Glutamatergic neuron (in vitro differentiated cells): ENCODE measurements at places on chromosomes 3 and 15.

DNA sequence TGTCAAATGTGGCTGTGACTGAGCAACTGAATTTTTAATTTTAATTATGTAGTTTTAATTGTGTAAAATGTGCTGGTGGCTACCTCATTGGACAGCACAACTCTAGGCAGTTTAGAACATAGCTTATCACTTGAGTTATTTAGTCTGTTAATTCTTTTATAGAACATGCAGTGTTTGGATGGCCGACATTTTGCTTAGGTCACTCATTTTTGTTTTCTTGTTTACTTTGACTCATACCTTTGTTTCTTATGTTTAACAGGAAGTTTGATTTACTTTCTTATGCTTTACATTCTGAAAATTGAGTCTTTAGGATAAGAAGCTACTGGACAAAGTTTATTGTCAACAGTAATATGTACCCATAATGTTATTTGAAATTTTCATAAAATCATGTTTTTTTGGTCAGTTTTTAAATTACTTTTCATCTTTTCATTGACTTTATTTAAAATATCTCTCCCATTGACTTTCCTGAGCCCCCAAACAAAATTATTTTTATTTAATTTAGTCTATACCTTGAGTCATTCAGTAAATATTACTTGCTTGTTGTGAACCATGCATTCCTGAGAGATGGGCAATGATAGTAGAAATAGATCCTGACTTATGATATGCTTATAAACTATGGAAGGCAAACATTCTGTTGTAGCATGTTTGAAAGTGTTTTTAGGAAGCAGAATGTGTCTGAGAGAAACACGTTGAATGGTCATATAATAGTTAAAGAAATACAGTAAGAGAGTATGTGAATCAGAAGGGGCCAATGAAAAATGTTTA, 60.6 kb downstream of the TCF12 start:
- no peak for DNase-seq
- no peak overlapping the region for H3K4me3 ChIP-seq
- peaks cover 14% of the 10 kb centered on the region for H3K4me1 ChIP-seq

DNA sequence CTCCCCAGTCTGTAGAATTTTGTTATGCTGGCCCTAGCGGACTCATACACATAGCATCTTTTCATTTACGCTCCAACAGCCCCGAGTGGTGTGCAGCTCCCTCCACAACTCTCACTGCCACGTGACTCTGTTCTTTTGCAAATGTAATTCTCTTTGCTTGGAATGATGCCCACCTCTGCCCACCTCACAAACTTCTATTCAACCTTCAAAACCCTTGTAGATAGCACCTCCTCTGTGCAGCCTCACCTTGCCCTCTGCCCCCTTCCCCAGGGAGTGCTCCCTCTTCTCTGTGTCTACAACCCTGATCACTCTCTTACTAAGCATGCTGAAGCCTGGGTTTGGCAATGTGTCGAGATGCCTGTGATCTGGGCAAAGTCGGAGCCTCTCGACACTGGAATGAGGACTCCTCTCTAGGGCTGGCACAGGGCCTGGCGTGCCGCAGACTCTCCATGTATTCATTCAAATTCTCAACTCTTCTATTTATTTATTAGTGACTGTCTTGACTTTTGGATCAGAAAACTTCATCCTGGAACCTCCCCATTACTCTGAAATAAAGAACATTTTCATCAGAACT, 73.5 kb downstream of the MGLL start:
- H3K27me3 ChIP-seq: peaks cover 13% of the 10 kb centered on the region
- no peak for DNase-seq
- peaks cover 67% of the 10 kb centered on the region for H3K4me1 ChIP-seq
- H3K4me3 ChIP-seq: no peak overlapping the region

GRCh38 chr3:27080258-27080525, 289.0 kb downstream of the NEK10 start:
- no peak overlapping the region for H3K27ac ChIP-seq
- no peaks in the 10 kb centered on the region for H3K36me3 ChIP-seq
- H3K27me3 ChIP-seq: no peaks in the 10 kb centered on the region
- DNase-seq: no peak

- H3K4me1 ChIP-seq: peaks cover 1% of the 10 kb centered on the region
- no peak overlapping the region for H3K27ac ChIP-seq
- peaks cover 17% of the 10 kb centered on the region for H3K27me3 ChIP-seq
- DNase-seq: no peak
Measured at GRCh38 chr15:41883484-41883825, 10.4 kb downstream of the SPTBN5 start.

- H3K4me3 ChIP-seq: no peak overlapping the region
- H3K36me3 ChIP-seq: no peaks in the 10 kb centered on the region
- DNase-seq: no peak
- H3K27me3 ChIP-seq: peaks cover 2% of the 10 kb centered on the region
- H3K27ac ChIP-seq: no peak overlapping the region
Measured at GRCh38 chr3:48879307-48879993, 19.2 kb downstream of the SLC25A20 start.

GRCh38 chr3:78907367-78907766, 860.4 kb downstream of the ROBO1 start:
- H3K4me1 ChIP-seq: peaks cover 51% of the 10 kb centered on the region
- no peaks in the 10 kb centered on the region for H3K36me3 ChIP-seq
- no peak for DNase-seq
- no peaks in the 10 kb centered on the region for H3K27me3 ChIP-seq
- peak overlapping the region; percentile 60 for H3K27ac ChIP-seq
- no peak overlapping the region for H3K4me3 ChIP-seq

DNA sequence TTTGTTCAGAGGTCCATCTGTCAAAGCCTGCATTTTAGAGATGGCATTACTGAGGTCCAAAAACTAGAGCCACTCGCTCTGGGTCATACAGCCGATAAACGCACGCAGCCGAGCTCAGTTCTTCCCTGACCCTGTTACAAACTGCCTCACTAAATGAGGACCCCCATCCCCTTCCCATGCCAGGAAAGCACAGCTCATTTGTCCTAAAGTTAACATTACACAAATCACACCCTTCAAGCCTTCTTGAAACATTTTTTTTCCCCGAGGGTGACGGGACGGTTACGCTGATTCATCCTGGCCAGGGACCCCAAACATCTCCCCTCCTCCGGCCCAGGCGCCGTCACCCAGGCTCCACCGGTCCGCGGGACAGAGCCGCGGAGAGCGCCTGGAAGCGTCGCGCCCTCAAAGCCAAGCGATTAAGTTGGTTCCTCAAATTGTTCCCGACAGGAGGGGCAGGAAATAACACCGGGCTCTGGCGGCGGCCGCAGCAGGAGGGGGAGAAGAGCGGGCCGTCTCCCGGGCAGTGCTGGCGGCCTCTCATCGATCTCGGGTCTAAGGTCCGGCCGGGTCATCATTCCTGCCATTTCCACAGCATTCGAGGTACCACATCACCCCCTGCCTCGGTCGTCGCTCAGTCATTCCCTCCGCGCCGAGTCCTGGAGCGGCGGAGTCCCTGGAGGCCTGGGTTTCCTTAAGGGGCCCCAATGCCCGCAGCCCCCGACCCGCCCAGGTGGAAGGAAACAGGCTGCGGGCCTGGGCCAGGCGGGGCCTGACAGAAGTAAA, 619 bp upstream of the CMTM8 start:
- H3K4me3 ChIP-seq: peak overlapping the region; percentile 82
- H3K36me3 ChIP-seq: no peaks in the 10 kb centered on the region
- no peaks in the 10 kb centered on the region for H3K4me1 ChIP-seq
- H3K27ac ChIP-seq: no peak overlapping the region
- peaks cover 9% of the 10 kb centered on the region for H3K27me3 ChIP-seq

- H3K4me1 ChIP-seq: no peaks in the 10 kb centered on the region
- H3K27ac ChIP-seq: no peak overlapping the region
- H3K4me3 ChIP-seq: no peak overlapping the region
- DNase-seq: no peak
- no peaks in the 10 kb centered on the region for H3K27me3 ChIP-seq
Measured at GRCh38 chr3:52561028-52561747, 24.8 kb downstream of the UQCC5 start.

GRCh38 chr15:25410649-25411048, 28.2 kb downstream of the UBE3A start:
- no peak overlapping the region for H3K4me3 ChIP-seq
- H3K4me1 ChIP-seq: peaks cover 15% of the 10 kb centered on the region
- H3K27ac ChIP-seq: no peak overlapping the region
- DNase-seq: no peak
- no peaks in the 10 kb centered on the region for H3K36me3 ChIP-seq

GRCh38 chr3:25849641-25850385, 59.9 kb downstream of the OXSM start:
- H3K27ac ChIP-seq: no peak overlapping the region
- no peak for DNase-seq
- no peaks in the 10 kb centered on the region for H3K4me1 ChIP-seq

- H3K27ac ChIP-seq: no peak overlapping the region
- no peak for DNase-seq
- H3K27me3 ChIP-seq: peaks cover 2% of the 10 kb centered on the region
- H3K4me1 ChIP-seq: peaks cover 17% of the 10 kb centered on the region
- no peak overlapping the region for H3K4me3 ChIP-seq
- no peaks in the 10 kb centered on the region for H3K36me3 ChIP-seq
Measured at GRCh38 chr3:56980798-56981390, 79.6 kb upstream of the SPATA12 start.

DNA sequence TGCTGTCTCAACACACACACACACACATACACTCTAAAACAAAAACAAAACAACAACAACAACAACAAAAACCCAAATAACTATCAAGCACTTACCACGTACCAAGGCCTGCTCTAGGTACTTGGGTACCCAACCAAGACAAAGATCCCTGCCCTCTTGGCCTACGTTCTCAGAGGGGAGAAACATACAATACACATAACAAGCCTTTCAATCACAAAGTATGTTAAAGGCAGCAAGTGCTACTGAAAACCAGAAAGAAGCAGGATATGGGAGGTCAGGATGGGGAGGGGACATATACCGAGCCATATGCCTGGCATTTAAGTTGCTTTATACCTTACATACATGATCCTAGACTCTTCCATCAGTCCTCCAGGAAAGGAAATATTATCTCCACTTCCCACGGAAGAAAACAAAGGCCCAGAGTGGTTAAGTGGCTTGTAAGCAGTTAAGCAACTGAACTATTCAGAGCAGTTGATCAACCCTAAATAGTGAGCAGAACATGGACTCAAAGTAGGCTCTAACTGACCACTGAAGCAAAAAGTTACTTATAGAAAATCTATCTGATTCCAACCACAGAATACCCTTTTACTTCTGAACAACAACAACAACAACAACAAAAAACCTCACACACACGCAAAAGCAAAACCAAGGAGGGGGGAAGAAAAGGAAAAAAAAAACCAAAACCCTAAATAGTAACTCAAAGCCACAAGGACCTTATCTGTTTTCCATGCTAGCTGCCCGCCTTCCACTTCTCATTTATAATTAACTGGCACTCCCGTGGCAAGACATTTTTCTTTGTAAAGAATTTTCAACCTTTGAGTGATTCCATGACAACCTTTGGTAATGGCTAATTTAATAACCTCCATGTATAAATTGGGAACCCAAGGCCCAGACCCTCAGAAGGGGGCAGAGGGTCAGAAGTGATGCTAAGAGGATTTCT, 21.0 kb downstream of the PRICKLE2 start:
- H3K27ac ChIP-seq: no peak overlapping the region
- peaks cover 9% of the 10 kb centered on the region for H3K4me1 ChIP-seq
- H3K27me3 ChIP-seq: no peaks in the 10 kb centered on the region
- H3K4me3 ChIP-seq: no peak overlapping the region
- no peak for DNase-seq
- no peaks in the 10 kb centered on the region for H3K36me3 ChIP-seq

DNA sequence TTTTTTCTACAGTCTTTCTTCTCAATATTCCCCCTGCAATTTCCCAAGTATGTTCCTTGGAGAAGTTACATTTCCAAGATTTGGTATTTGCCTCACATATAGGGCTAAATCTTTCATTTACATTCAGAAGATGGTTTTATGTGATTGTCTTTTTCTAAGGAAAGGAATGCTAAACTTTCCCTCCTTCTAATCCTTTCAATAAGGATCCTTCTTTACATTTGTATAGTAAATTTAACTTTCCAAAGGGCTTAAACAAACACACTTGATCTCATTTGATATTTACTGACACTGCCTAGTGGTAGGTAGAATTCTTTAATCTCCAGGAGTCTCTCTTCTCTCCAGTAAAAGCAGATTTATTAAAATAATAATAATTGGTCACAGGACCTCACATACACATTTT, 185.3 kb downstream of the LSAMP start:
- H3K27me3 ChIP-seq: no peaks in the 10 kb centered on the region
- DNase-seq: no peak
- no peak overlapping the region for H3K4me3 ChIP-seq
- no peaks in the 10 kb centered on the region for H3K36me3 ChIP-seq
- peaks cover 3% of the 10 kb centered on the region for H3K4me1 ChIP-seq
- no peak overlapping the region for H3K27ac ChIP-seq

DNA sequence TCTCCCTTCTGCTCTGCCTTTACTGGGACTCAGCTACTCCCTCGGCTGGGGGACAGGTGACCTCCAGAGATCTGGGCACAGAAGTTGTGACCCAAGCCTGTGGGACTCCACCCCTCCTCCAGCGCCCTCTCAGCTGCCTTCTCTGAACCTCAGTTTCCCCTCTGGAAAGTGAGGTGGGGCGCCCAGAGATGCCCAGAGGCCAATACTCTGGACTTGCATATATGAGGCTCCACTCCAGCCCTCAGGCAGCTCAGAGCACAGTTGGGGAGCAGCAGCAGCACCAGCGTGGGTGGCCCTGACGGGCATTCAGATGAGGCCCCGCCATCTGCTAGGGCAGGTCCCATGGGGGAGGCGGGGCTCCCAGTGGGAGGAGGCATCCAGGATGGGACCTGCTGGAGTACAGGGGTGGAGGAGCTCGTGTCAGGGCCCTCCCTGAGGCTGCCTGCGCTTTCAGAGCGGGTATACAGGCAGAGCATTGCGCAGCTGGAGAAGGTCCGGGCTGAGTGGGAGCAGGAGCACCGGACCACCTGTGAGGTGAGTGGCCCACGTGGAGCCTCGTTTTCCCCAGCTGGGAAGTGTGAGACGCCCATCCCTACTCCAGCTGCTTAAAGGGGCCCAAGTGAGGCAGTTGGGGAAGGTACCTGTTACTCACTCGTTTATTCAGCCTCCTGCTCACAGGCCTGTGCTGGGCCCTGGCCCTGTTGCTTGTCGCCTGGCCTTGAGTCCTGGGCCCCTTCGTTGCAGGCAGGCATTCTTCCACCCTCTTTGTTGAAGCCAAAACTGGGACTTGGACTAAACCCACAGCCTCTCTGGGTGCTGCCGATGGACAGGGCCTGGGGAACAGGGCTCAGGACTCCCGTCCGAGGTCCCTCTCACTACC, 35.4 kb downstream of the PSTPIP1 start:
- peaks cover 19% of the 10 kb centered on the region for H3K27me3 ChIP-seq
- H3K4me1 ChIP-seq: peaks cover 23% of the 10 kb centered on the region
- H3K27ac ChIP-seq: peak overlapping the region; percentile 8

DNA sequence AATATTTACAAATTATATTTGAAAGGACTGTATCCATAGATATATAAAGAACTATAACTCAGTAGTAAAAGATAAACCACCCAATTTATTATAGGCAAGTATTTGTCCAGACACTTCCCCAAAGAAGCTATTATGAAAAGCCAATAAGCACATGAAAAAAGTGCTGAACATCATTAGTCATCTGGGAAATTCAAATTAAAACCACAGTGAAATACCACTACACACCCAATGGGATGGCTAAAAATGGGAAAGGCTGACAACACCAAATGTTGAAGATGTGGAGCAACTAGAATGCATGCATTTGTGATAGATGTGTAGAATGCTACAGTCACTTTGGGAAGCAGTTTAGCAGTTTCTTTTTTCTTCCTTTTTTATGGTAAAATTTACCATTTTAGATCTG, 147.0 kb downstream of the PDE8A start:
- H3K36me3 ChIP-seq: peaks cover 9% of the 10 kb centered on the region
- no peak overlapping the region for H3K4me3 ChIP-seq
- no peak overlapping the region for H3K27ac ChIP-seq
- no peaks in the 10 kb centered on the region for H3K4me1 ChIP-seq
- H3K27me3 ChIP-seq: no peaks in the 10 kb centered on the region
